ENCODE measurements at places on chromosomes 5 and 9.

DNA sequence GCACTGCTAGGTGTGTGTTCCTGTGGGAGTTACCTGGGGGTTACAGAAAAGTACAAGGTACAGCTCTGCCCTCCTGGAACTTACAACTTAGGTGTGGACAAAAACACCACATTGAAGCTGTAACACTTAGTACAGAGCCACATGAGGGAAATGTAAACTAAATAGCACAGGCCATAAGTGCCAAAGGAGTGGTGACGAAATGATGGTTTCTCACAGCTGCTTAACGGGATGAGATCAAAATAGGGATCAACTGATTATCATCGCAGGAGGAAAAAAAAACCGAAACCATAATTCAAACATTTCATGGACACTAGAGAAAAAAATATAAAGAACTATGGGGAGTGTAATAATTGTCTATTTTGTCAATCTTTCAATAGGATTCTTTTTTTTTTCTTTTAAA, 5.9 kb downstream of the LIX1 start:
- no peak for DNase-seq

DNA sequence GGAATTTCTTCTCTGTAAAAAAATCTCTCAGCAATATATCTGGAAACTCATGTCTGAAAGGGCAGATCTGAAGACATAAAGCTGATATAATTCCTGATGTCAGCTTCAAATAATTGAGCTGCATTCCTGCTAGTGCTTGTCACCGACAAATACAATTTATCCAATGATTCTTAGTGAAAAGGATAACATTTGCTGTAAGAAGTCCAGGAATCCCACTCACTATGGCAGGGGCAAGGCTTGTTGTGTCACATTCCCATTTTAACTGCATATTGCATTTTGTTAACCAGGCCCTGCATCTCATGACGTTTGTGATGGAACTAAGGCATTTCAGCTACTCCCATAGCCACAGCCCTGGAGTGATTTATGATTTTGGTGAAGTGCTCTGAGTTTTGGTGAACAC, 160.1 kb upstream of the DAB2 start:
- no peak for DNase-seq

DNA sequence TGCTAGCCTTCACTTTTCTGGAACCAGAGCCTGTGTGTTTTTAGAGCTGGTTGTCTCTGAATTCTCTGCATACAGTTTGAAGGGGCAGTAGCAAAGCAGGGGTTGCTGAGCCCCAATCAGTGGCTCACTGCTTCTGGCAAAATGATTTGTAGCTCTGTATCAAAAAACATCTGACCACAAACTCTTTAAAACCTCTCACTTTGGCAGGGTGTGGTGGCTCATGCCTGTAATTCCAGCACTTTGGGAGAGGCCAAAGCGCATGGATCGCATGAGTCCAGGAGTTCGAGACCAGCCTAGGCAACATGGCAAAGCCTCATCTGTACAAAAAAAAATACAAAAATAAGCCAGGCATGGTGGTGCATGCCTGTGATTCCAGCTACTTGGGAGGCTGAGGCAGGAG, 28.3 kb upstream of the APC start:
- peak; percentile 17 for DNase-seq

DNA sequence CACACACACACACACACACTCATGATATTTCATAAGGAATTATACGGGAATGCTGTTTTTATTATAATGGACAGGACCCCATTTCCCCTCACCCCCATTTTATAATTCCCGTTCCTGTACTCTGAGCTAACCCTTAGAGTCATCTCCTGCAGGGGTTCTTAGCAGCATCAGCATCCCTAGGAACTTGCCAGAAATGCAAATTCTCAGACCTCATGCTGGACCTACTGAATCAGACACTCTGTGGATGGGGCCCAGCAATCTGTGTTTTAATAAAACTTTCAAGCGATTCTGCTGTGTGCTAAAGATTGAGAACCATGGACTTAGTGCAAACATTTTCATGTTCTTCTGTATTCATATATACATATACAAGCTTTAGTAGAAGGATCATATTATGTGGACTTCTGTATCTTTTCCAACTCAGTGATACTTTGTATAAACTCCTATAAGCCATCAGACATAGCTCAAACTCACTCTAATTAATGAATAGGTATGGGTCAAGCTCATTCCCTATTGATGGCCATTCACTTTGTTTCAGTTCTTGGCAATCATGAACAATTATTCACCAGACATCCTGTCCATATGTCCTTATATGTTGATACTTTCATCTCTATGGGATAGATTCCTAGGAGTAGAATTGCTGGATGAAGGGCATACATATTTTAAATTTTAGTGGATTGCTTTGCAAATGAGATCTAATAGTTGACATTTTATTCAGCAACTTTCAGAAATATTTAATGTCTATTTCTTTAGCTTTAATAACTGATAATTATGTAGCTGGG, 65.5 kb downstream of the ARHGEF28 start:
- no peak for DNase-seq
